ENCODE measurements at places on chromosomes 7 and 10.

GRCh38 chr10:24575481-24576002 is 148.1 kb downstream of the ARHGAP21 start:
- no peak for DNase-seq

- no peak for DNase-seq
These were observed 108.7 kb downstream of the NEURL1 start for GRCh38 chr10:103602028-103602851.

DNA sequence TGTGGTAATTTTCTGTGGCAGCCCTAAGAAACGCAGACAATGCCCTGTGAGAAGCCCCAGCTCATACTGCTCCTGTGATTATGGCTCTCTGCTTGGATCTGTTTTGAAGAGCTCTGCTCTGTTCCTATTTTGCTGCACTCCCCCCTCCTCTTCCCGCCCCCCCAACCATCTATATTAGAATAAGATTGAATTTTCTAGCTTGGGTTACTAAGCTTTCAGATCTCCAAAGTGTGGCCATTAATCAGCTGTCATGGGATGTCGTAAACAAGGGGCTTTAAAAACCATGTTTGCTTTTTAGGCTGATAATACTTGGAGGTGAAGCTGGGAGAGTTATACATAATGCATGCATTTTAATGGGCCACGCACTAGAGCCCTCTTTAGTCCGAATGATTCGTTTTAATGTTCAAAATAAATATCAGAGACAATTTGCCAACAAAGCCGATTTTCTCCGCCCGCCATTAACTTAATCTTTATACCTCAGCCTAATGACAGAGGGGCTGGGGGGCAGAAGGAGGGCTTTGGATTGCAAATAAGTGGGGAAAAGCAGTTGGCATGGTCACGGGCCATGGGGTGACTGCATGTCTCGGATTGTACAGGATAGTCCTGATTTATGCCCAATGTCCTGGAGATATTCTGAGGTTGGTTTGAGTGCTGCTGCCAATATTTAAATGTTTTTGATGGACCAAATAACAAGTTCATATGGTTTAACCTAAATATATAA is 165.5 kb downstream of the RPS24 start:
- no peak for DNase-seq

- no peak for DNase-seq
These were observed 10.3 kb downstream of the FLNC start for GRCh38 chr7:128840326-128841170.

- no peak for DNase-seq
These were observed 16.9 kb downstream of the MEOX2 start for GRCh38 chr7:15669443-15670090.

GRCh38 chr7:155893664-155894063 is 81.4 kb upstream of the SHH start:
- DNase-seq = no peak

- no peak for DNase-seq
These were observed 515 bp downstream of the RALA start for GRCh38 chr7:39623732-39624441.

DNA sequence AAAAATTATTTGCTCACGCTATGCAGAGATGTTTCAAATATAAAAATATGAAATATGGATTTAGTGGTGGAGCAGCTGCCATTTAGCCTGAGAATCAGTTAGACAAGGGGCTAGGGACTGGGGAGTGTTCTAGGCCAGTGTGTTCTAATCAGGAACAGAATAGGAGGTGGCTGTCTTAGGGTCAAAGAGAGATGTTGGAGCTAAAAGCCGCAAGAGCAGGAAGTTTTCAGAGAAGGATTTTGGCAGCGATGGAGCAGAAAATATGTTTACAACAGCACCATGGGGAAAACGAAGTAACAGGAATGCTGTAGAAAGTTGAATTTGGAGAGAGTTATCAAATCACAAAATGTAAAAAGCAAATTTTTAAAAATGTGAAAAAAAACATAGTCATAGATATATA is 314.0 kb upstream of the SEMA3A start:
- no peak for DNase-seq

- no peak for DNase-seq
These were observed 27.5 kb downstream of the DPCD start for GRCh38 chr10:101615525-101616116.

DNA sequence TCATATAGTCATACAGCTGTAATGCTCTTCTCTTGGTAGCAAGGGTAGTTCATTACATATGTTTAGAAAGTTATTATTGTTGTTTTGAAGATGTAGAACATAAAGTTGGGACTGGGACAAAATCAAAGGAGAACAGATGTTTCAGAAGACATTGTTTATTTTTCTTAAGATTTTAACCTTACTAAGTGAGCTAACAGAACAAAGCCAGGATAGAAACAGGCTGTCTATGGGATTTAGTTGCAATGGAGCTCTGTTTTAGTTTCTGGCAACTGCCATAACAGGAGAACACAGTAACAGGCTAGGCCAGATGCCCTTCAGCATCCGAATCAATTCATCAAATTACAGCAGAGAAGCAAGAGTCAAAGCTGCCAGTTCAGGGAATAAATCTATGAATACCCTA is 382.4 kb downstream of the ARL4A start:
- DNase-seq = no peak

DNA sequence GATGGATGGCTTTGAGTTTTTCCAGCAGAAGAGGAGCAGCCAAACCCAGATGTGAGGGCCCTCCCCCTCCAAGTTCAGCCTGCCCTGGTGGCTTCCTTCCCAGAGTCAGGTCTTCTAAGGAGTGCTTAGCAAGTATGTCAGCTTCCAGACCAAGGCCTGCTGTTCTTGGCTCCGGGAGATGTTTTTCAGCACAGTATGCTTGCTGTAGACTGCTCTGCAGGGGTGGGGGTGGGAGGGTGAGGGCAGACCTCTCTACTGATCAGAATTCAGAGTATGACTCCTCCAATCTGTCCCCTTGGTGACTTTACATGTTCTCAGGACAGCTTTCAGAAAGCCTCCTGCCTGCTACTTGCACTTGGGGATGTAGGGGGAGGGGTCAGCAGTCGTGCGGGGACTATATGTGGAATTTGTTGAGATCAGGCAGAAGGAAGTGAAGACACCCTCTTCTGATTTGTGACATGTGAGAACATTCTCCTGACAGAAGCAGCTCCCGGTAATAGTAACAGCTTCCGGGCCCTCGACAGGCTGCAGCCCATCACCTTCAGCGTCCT is 516.4 kb upstream of the ZMIZ1 start:
- no peak for DNase-seq

- no peak for DNase-seq
These were observed 82.3 kb upstream of the ARID5B start for GRCh38 chr10:61819208-61819607.
